Stomach (tissue), 19 donors: ENCODE measurements at places on chromosomes 5 and 9. TPM values are rescaled to one million over a fixed set of nuclear protein-coding genes. Genes with fewer than 3 reads are reported as not detected.

GRCh38 chr9:113186137-113186755, 34.8 kb downstream of the FKBP15 start:
- no peak for DNase-seq
- peaks cover 35% of the 10 kb centered on the region for H3K36me3 ChIP-seq
- H3K27me3 ChIP-seq: no peaks in the 10 kb centered on the region
- H3K4me3 ChIP-seq: no peak overlapping the region
- no peak overlapping the region for H3K27ac ChIP-seq

DNA sequence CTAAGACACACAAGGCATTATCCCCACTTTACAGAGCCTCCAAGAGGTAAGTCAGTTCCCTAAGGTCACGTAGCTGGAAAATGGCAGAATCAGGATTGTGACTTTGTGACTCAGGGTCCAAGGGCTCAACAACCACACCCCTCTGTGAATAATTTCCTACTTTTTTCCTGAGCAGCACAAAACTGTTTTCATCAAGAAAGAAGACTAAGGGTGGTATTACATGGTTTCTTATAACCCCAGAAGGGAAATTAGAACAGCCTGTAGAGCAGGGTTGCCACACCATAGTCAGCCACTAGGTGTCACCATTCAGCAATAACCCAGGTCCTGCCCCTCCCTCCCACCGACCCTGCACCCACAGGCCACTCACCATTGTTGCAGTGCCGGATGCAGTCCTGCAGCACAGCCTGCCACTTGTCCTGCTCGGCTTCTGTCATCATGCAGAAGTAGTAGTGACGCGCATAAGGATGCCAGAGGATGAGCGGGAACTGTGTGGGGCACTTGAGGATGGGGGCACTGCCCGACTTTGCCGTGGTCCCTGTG, 72.1 kb downstream of the LRSAM1 start:
- H3K4me3 ChIP-seq: no peak overlapping the region
- no peak overlapping the region for H3K27ac ChIP-seq
- peaks cover 71% of the 10 kb centered on the region for H3K36me3 ChIP-seq
- H3K27me3 ChIP-seq: no peaks in the 10 kb centered on the region
- H3K4me1 ChIP-seq: peaks cover 29% of the 10 kb centered on the region

DNA sequence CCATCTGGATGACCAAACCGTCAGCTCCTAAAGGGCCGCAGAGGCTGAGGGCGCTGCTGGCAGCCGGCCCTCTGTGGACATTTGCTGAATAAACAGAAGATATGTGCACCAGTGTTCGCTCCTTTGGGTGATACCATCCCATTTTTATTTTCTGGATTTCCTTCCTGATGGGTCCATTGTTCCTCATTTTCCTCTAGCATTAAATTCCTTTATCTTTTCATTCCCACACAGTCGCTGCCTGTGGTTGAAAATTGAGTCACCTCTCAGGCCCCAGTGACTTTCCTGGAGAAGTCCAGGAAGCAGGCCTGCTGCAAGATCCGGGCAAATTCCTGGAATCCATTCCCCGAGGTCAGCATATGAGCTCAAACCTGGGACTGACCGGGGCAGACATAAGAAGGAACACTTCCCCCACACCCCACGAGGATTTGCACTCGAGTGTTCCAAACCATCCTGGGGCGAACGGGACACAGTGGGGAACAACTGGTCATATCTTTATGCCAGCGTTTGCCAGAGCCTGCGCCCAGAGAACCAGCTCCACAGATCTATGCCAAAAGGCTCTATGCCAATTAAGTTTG, 86.7 kb upstream of the PCA3 start:
- peak; percentile 53 for DNase-seq
- H3K4me1 ChIP-seq: no peaks in the 10 kb centered on the region
- no peak overlapping the region for H3K4me3 ChIP-seq
- H3K36me3 ChIP-seq: no peaks in the 10 kb centered on the region

DNA sequence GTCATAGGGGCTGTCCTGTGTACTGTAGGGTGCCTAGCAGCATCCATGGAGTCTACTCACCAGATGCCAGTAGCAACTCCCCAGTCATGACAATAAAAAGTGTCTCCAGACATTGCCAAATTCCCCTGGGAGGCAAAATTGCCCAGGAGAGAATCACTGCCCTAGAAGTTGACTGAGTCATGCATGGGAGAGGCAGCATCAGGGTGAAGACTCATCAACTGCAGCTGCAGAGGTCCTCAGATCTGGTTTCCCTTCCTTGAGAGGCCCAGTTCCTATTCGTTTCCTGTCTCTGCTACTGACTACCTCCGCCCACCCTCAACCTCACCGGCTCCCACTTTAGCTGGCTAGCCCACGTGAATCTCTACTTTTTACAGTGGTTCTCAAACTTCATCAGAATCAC, 88.6 kb upstream of the AGXT2 start:
- H3K36me3 ChIP-seq: no peaks in the 10 kb centered on the region
- H3K4me3 ChIP-seq: no peak overlapping the region
- no peak for DNase-seq
- no peak overlapping the region for H3K27ac ChIP-seq
- H3K4me1 ChIP-seq: no peaks in the 10 kb centered on the region

GRCh38 chr9:93668261-93668871, 92.0 kb downstream of the PHF2 start:
- DNase-seq: no peak
- no peak overlapping the region for H3K4me3 ChIP-seq
- H3K36me3 ChIP-seq: peaks cover 56% of the 10 kb centered on the region
- H3K27me3 ChIP-seq: no peaks in the 10 kb centered on the region
- H3K27ac ChIP-seq: no peak overlapping the region

DNA sequence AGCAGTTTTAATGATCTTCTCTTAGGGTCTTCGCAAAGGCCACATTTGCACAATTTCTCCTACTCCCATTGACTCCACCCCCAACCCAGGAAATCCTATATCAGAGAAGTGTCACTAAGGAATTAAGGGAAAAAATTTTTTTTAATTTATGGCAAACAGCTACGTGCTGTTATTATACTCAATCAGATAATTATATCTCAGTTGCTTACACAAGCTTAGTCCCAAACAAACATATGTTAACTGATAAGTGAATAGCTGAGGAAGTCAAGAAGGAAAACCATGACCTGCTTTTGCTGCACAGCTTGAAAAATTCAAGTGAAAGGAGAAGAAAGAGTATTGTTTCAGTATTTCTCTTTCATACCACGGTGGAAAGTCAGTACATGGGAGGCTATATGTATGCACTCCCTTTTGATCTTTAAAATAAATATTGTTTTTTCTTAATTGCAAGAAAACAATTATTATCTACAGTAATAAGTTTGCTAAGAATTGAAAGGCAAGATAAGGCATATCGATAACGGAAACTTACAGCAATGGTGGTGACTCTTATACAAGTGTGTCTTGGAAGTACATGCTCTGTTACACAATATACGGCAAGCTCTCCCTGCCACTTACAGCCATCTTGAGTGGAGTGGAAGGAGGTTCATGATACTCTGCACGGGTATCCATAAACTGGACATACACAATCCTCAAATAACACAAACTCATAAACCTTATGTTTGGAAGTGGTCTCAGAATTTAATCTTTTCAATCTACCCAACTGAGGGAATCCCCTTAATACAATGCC, 167.9 kb upstream of the FREM1 start:
- H3K27ac ChIP-seq: no peak overlapping the region
- DNase-seq: no peak
- no peak overlapping the region for H3K4me3 ChIP-seq
- H3K36me3 ChIP-seq: no peaks in the 10 kb centered on the region
- H3K27me3 ChIP-seq: no peaks in the 10 kb centered on the region

DNA sequence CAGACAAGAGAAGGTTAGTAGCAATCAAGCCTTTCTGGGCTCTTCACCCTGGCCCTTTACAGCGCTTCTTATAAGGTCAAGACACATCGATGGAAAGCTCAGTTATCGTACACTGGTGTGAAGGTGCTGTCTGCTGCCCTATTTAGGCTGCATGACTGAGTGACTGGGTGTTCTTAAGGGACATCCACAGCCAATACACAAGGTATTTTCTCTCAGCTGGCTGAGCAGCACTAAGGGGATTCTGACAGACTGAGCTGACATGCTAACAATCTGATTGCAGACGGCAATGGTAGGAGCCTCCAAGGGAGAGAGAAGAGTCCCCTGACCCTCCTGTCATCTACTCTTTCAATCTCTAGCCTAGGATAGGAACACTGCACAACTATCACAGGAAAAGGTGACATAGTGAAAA, 577.9 kb downstream of the ISL1 start:
- H3K27me3 ChIP-seq: no peaks in the 10 kb centered on the region
- H3K36me3 ChIP-seq: no peaks in the 10 kb centered on the region
- no peaks in the 10 kb centered on the region for H3K4me1 ChIP-seq
- H3K27ac ChIP-seq: no peak overlapping the region
- H3K4me3 ChIP-seq: no peak overlapping the region

GRCh38 chr5:83375049-83375745, 96.3 kb upstream of the VCAN start:
- no peak overlapping the region for H3K27ac ChIP-seq
- H3K36me3 ChIP-seq: no peaks in the 10 kb centered on the region
- peak; percentile 14 for DNase-seq
- no peaks in the 10 kb centered on the region for H3K27me3 ChIP-seq
- no peak overlapping the region for H3K4me3 ChIP-seq

GRCh38 chr5:94308442-94308841, 310.0 kb downstream of the KIAA0825 start:
- DNase-seq: no peak
- H3K4me3 ChIP-seq: no peak overlapping the region
- H3K27me3 ChIP-seq: no peaks in the 10 kb centered on the region
- H3K27ac ChIP-seq: no peak overlapping the region

DNA sequence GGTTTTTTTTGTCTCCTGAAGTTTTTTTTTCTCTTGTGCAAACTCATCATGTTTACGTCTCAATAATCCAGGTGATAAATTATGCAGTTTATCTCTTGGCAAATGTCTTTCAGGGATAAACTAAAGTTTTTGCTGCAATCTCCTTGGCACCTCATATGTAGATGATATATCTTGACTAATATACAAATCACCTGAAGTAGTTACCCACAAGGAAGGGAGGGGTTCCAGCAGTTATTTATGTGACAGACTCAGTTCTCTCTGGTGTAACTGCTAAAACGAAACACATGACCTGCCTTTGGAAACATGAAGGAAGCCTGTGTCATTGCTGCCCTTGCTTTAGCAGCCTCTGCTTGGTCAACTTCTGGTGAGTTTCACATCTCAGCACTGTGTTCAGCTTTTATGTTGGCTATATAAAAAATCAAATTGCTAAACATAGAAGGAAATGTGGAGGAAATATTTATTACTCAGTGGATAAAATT, 39.3 kb upstream of the KIAA1958 start:
- H3K27ac ChIP-seq: peak overlapping the region; percentile 54
- DNase-seq: peak; percentile 39
- H3K4me3 ChIP-seq: no peak overlapping the region
- H3K27me3 ChIP-seq: no peaks in the 10 kb centered on the region
- H3K4me1 ChIP-seq: peaks cover 17% of the 10 kb centered on the region
- H3K36me3 ChIP-seq: no peaks in the 10 kb centered on the region

- H3K4me1 ChIP-seq: peaks cover 46% of the 10 kb centered on the region
- peak overlapping the region; percentile 68 for H3K4me3 ChIP-seq
- peak; percentile 91 for DNase-seq
- H3K27ac ChIP-seq: no peak overlapping the region
- H3K36me3 ChIP-seq: no peaks in the 10 kb centered on the region
Observed at GRCh38 chr5:177402271-177403043, 2.0 kb upstream of the PFN3 start.

DNA sequence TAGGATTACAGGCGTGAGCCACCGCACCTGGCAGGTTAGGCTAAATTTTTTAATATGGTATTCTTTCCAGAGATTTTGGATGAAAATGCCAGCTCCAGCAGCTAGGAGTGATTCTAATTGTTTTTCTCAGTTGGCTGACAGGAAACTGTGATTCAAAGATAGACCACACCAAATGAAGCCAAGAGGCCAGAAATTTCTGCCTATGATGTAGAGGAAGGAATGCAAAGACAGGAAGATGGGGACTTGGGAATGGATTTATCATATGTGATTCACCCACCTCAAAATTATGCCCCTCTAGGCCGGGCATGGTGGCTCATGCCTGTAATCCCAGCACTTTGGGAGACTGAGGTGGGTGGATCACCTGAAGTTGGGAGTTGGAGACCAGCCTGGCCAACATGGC, 53.3 kb downstream of the UGCG start:
- no peak overlapping the region for H3K4me3 ChIP-seq
- H3K27me3 ChIP-seq: no peaks in the 10 kb centered on the region
- DNase-seq: no peak
- H3K4me1 ChIP-seq: no peaks in the 10 kb centered on the region
- no peak overlapping the region for H3K27ac ChIP-seq
- H3K36me3 ChIP-seq: no peaks in the 10 kb centered on the region

DNA sequence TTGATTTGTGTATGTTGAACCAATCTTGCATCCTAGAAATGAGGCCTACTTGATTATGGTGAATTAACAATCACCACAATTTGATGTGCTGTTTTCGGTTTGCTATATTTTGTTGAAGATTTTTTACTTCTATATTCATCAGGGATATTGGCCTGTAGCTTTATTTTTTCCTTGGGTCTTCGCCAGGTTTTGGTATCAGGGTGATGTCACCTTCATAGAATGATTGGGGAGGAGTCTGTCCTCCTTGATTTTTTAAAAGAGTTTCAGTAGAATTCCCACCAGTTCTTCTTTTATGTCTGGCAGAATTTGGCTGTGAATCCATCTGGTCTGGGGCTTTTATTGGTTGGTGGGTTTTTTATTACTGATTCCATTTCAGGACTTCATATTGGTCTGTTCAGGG, 115.2 kb downstream of the CPLANE1 start:
- H3K36me3 ChIP-seq: peaks cover 57% of the 10 kb centered on the region
- no peaks in the 10 kb centered on the region for H3K27me3 ChIP-seq
- H3K4me3 ChIP-seq: no peak overlapping the region
- peak; percentile 4 for DNase-seq

DNA sequence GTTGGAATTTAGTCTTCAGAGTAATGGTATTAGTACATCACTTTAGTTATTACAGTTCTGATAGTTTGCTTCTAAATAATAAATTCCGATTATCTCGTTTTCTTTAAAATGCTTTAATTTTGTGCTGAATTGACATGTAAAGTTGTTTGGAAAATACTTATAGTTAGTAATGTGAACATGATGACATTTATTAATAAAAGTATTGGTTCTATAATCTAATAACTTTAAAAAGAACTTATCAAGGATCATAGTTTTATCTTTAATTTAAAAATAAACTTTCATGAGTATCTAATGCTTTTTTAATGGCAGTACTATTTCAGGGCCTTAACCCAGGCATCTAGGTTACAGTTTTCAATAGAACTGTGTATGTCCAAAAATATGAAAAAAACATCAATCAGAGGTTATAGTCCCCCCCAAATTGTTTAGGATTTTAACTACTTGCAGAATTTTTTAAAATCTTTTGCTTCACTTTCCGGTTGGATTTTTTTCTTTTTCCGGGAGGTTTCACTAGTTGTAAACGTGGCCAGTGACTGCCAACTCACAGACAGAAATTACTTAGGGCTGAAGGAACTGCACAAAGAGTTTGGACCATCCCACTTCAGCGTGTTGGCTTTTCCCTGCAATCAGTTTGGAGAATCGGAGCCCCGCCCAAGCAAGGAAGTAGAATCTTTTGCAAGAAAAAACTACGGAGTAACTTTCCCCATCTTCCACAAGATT, 680 bp downstream of the GPX8 start:
- H3K27ac ChIP-seq: peak overlapping the region; percentile 70
- peak; percentile 34 for DNase-seq
- H3K36me3 ChIP-seq: peaks cover 13% of the 10 kb centered on the region
- H3K4me1 ChIP-seq: no peaks in the 10 kb centered on the region

GRCh38 chr9:76634356-76635054, 129.7 kb upstream of the PCA3 start:
- H3K4me3 ChIP-seq: no peak overlapping the region
- peak overlapping the region; percentile 59 for H3K27ac ChIP-seq
- DNase-seq: no peak
- peaks cover 30% of the 10 kb centered on the region for H3K4me1 ChIP-seq
- no peaks in the 10 kb centered on the region for H3K27me3 ChIP-seq

The SDHA gene
- 80.1 TPM for total RNA-seq

The DPYSL3 gene
- total RNA-seq: 23.5 TPM

The MAT2B gene
- 84.3 TPM for total RNA-seq

The NAIF1 gene
- 6.7 TPM for total RNA-seq

The CCL21 gene
- not detected for total RNA-seq

The GNA14 gene
- 1.3 TPM for total RNA-seq

The VAV2 gene
- 6.7 TPM for total RNA-seq
